ENCODE measurements at places on chromosomes 1 and 21.

- DNase-seq, result peak; percentile 54
These were observed 606.0 kb downstream of the SMYD3 start for GRCh38 chr1:245901037-245901436.

DNA sequence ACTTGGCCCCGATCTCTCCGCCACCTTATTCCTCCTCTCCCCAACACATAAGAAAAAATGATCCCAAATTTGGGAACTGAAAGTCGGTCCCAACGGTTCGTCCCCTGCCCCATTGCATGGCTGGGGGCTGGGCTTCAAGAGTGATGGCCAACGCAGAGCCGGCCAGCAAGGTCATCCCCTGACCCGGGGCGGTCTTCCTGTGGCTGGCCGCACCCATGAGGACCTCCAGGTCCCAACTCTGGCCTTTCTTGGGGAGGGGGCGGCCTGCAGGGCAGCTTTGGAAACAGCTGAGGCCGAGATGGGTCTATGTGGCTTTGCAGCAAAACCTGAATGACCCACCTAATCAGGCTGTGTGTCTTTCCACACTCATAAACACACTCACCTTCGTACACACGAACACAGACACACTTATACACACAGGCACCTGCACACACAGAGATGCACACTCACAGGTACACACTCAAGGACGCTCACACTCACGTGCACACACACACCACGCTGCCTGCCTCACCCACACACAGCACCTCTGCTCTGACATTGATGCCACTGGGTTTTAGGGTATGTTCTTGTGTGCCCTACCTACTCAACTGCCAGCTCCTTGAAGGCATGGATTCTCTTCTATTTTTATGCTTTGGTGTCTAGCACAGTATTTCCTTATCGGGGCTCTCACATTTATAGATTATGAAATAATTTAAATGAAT, 562 bp downstream of the DYNLT5 start:
- no peak for DNase-seq

DNA sequence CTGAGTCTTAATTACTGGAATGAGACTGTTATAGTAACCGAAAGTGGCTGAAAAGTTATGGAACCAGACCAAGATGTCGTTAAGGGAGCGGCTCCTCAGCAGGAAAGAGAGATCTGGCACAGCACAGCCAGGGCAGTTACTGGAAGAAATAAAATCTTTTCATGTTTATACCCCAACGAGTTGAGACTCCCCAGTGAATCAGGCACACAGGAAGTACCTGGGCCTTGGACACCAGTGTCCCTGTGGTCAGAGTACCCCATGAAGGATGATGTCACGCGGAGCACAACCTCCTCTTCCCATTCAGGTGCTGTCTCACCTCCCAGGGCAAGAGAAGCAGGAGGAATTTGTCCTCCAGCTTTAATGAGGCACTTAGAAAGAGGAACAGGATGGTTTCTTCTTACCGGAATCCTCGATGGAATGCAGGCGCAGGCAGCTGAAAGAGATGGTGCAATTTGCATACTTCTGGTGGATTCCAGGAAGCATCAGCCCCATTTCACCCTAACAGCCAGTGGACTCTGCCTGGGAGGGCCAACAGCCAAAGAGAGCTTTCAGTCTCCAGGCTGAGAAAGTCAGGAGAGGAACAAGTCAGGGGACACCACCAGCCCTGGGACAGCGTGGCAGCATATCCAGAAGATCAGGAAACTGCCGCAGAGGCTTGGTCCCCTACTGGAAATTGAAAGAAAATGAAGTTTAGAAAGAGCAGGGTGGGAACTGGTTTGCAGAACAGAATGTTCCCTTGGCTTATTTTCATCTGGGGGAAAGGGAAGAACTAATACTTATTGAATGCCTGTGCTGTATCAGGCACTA, 35.9 kb upstream of the CTTNBP2NL start:
- DNase-seq, result no peak

DNA sequence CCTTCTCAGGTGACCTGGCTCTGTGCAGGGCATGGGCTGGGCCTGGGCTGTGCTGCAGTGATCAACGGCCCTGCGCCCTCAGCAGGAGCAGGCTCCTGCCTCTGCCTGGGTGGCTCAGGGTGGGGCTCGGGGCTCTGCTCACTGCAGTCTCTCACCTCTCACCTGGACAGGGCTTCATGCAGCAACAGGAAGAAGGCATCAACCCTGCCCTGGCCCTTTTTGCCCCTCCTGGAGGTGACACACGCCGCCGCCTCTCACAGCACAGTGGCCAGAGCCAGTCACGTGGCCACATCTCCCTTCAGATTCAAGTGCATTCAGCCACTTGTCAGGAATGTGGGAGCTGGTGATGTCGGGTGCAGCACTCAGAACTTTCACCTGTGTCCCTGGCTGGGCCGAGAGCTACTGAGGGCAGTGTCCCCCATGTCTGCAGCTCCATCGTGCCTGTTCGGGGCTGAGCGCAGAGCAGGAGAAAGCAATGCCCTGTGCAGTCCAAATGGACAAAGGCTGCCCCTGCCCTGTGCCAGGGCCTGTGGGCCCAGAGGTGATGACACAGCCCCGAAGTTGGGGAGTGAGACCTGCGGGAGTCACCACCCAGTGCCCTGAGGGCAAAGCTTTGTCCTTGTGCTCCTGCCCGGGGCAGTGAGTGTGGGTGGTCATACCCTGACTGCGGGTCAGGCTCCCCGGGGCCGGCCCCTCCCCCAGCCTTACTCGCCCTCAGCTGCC, 314.0 kb downstream of the PTPRU start:
- no peak for DNase-seq

GRCh38 chr1:101198842-101199636, 37.8 kb upstream of the S1PR1 start:
- peak; percentile 83 for DNase-seq

DNA sequence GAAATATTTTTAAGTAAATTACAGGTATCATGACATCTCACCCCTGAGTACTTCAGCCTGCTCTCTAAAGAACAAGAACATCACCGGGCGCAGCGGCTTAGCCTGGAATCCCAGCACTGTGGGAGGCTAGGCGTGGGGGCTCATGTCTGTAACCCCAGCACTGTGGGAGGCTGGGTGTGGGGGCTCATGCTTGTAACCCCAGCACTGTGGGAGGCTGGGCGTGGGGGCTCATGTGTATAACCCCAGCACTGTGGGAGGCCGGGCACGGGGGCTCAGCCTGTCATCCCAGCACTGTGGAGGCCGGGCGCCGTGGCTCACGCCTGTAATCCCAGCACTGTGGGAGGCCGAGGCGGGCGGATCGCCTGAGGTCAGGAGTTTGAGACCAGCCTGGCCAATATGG, 7.7 kb upstream of the CDK11B start:
- DNase-seq, result no peak
